ENCODE measurements at places on chromosomes 4 and X.

- DNase-seq, result no peak
Measured at GRCh38 chrX:13271511-13271910, 48.3 kb downstream of the ATXN3L start.

GRCh38 chr4:136150046-136150445, 1382.2 kb downstream of the PCDH18 start:
- DNase-seq, result no peak

DNA sequence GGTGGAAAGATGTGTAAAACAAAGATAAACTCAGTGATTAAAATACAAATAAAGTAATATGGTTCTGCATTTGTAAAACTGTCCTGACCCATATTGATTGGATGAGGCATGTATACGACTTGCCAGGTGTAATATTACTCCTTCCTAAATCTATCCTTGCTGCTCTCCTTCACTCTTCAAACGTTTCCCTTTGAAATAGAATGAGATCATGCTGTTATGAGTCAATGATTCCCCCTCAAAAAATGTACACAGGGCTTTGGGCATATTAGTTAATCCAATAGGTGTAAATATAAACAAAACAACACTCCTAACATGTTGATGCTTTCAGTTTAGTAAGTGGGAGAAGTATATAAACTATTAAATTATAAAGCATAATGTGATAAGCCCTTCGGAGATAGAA, 117.4 kb upstream of the GPM6A start:
- DNase-seq, result no peak

- DNase-seq, result no peak
Measured at GRCh38 chrX:22800806-22801205, 199.0 kb upstream of the DDX53 start.

GRCh38 chr4:20831746-20832145, 131.5 kb downstream of the PACRGL start:
- no peak for DNase-seq

- no peak for DNase-seq
Measured at GRCh38 chr4:158722291-158722916, 792 bp downstream of the PPID start.

DNA sequence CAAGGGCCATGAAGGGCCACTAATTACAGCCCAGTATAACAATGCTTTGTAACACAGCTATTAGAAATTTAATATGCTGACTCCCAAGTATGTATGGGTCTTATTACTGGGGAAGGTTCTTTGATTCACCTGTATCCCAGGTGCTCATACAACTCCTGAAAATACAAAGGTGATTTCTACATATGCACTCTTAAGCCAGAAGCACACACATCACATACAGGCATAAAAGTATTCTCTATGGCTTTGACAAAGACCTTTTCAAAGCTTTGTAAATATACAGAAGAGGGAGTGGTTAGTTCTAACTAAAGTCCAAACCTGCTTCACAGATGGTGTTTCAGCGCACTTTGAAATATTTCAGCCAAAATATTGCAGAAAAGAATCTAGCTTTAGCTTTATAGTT, 191.5 kb downstream of the SNCA start:
- no peak for DNase-seq

- DNase-seq, result no peak
Measured at GRCh38 chr4:70915874-70916559, 13.8 kb downstream of the MOB1B start.

DNA sequence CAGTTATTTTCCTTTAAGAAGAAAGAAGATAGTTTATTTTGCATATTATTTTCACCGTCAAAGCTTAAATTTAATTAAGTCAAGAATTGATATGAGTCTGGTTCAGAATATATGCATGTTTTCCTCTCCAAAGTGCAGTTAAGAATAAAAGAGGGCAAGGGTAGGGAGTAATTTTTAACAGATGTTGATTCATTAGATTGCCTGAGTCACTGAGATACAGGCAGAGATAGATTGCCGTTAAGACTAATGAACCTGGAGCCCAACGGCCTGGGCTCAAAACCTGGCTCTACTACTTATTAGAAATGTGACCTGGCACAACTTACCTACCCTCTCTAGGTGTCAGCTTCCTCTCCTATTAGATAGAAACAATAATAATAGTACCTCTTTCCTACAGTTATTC, 1037.4 kb upstream of the PABPC4L start:
- no peak for DNase-seq

DNA sequence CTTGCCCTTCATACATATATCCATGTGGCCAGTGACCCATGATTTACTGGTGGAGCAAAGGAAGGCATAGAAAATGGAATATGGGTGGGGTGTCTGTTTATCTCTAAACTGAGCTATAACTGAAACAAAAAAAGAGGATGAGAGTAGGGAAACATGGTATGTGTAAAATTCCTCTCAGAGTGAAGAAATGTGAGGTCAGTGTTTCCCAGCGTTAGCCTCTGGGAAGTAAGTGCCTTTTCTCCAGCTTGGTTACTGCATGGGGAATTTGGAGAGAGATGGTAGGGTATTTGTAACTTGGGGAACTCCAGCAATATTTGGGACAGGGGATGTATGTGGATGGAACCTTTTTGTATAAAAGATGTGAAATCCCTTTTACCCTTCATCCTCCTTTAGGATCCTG, 89.4 kb downstream of the AFF1 start:
- DNase-seq, result no peak

GRCh38 chr4:124206779-124207605, 505.5 kb downstream of the ANKRD50 start:
- no peak for DNase-seq

DNA sequence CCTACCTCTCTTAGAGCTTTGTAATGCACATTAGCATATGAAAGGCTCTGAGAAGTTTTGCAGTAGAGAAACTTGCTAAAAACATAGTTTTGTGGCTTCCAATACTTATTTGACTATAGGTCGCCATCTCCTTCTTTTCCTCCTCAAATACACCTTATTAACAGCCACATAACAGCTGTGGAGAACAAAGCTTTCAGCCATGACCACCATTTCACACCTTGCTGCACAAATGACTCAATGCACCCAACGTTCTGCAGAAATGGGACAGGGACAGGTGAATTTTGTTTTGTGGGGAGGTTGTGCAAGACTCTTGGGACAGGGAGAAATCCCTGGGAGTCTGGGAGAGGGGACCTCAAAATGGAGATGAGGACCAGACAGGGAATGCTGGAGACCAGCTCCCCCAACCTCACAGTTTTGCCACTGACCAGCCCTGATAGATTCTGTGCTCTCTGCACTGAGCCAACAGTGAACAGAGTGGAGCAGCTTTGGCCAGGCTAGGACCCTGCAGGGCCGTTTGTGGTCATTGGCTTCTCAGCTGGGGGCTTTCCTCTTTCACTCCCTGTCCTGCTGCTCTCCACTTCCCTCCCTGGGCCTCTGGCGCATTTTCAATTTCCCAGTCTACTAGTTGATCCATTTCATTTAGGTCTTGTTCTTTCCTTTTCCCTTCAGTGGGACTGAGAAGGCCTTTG, 16.6 kb downstream of the FRMPD3 start:
- no peak for DNase-seq

- no peak for DNase-seq
Measured at GRCh38 chrX:115388879-115389278, 99.4 kb downstream of the LUZP4 start.

DNA sequence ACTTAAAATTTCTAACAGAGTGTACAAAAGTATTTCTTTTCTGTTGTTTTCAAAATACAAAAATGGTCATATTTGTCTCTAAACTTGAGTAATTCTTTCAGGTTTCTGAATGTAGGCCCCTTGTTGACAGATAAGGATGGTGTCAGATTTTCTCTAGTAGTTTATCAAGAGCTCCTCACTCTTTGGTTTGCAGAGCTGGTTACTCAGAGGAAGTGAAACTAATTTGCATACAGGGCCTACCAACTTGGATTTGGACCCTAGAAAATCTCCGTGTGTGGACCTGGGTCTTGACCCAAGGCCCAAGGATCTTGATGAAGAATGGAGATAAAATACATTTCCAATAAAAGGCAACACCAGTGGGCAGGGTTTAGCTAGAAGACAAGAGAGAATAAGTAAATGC, 433 bp upstream of the ADH6 start:
- DNase-seq, result no peak

Measured in T-helper 2 cell treated with Interferon-gamma antibody and Interleukin-4, amounts not matched to agents 5 μg/mL and 100 μg/mL, for 36 hours (primary cell).